Renal cortex interstitium (tissue), 15 donors: ENCODE measurements at places on chromosomes 1 and 21.

DNA sequence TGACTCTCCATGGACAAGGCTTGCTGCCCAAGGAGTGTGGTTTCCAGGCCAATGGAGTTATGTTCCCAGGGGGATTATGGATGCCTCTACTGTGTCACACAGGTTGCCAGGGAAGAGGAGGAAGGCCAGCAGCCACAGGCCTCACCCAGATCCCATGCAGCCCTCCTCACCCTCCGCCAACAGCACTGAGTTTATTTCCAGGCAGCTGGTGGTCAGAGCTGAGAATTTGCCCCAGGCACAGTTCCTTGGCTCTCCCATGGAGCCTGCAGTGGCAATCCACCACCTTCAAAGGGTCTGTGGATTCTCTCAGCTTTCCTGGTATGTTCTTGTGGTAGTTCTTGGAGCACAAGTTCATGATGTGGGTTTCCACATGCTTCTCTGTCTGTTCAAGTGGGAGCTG is 79.2 kb downstream of the NTNG1 start:
- DNase-seq, result no peak

GRCh38 chr1:41613689-41614574 is 129.4 kb upstream of the EDN2 start:
- DNase-seq, result no peak

DNA sequence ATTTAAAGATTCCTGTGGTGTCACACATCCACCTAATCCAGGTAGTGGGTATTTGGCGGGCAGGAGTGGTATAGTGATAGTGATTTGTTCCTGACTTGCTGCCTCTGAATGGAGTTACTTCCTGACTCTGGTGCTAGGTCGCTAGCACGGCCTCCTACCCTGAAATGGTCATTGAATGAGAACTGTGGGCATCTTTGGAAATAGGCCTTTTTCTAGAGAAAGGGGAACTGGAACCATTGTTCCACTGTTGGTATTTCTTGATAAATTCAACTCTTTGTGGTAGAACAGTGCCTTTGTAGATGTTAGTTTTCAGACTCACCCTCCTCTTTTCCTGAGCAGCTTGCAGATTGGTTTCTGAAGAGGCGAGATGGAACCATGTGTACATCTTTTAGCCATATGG is 1.5 kb downstream of the QSOX1 start:
- no peak for DNase-seq

GRCh38 chr1:202189918-202190715 is 3.5 kb upstream of the LGR6 start:
- no peak for DNase-seq

DNA sequence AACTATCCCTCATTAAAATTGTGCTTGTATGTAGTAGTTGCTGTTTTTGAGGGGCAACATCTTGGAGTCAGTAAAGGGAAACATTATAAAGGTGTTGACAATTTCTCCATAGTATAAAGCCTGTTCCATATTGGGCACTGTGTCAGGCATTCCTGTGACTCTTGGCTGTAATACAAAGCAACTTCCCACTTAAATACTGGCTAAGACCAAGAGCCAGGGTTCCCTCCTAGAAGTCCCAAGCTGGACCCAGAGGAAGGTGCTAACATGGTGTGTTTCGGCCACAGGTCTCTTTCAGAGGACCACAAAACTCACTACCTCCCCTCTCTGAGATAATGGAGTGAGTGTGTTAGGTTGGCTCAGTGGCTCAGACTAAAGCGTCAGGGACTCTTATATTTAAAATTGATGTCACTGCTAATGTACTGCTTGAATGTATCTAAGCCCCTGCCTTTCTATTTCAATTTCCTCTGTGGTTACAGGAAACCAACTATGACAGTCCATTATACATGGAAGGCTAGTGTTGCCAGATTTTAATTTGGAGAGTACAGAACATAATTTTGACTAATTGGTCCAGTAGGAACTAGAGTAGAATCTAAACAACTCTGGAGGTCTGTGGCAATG is 74.7 kb upstream of the RGL1 start:
- no peak for DNase-seq

DNA sequence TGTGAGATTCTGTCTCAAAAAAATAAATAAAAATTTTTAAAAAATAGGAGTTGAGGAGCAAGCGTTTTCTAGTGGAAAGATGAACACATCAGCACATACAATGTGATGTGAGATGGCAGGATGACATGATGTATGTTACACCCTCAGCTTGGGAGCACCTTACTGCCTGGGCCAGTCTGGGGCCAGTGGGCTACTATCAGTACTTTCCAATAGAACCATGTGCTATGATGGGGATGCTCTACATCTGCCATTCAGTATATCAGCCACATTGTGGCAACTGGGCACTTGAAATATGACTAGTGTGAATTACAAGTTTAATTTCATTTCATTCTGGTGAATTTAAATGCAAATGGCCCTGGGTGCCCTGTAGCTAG is 156.0 kb downstream of the PGBD5 start:
- no peak for DNase-seq

DNA sequence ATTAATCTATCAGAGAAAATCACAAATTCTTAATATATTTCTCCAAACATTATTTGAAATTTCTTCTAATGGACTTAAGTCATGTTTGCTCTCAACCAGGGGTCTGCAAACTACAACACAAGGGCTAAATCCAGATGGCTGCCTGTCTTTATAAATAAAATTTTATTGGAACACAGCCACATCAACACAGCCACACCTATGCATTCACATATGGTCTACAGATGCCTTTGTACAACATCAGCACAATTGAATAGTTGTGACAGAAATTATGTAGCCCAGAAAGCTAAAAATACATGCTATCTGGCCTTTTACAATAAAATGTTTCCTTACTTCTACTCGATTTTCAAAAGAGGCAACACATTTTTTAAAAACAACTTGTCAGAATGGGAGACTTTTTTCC is 103.9 kb downstream of the DPYD start:
- no peak for DNase-seq
